ENCODE measurements at places on chromosomes 2 and 18.

- no peak for DNase-seq
Measured at GRCh38 chr2:56288838-56289580, 105.2 kb downstream of the CCDC85A start.

GRCh38 chr2:239463541-239464165 lies 62.8 kb upstream of the HDAC4 start:
- no peak for DNase-seq

DNA sequence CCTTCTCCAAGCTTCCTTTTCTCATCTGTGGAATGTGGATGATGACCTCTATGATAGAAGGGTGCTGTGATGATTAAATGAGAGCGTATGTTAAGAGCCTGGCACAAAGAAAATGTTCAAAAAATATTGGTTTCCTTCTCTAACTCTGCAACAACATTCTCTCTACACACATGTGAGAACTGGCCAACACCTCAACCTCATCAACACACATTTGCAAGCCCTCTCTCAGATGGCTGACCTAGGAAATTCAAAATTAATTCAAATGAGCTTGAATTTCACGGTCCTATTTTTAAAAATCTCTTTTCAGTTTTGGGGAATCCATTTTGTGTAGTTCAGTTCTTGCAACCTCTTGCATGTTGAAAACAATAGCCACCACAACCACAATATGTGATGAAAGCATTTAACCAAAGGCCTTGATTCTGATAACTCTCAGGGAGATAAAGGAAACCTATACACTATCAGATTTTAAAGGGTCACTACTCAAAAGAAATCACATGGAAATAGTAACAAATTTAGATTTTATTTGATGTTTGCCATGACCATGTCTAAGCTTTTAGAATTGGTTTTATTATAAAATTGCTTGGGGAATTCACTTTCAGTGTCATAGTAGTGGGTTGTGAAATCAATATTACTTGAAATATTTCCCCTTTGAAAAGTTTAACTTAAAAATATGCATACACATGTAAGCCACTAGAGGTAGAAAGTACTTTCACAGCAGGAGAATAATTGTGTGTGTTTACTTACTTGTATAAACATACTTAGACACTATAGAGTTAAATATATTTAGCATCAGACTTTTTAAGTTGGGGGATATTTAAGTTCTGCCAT lies 16.6 kb upstream of the NABP1 start:
- no peak for DNase-seq

GRCh38 chr18:23833714-23834113 lies 144.5 kb downstream of the LAMA3 start:
- DNase-seq: no peak

- DNase-seq: no peak
Measured at GRCh38 chr18:72444111-72444797, 99.9 kb downstream of the CBLN2 start.

- no peak for DNase-seq
Measured at GRCh38 chr2:37880551-37880950, 44.5 kb upstream of the RMDN2 start.

GRCh38 chr2:52745144-52745543 lies 1022.5 kb upstream of the CHAC2 start:
- no peak for DNase-seq

DNA sequence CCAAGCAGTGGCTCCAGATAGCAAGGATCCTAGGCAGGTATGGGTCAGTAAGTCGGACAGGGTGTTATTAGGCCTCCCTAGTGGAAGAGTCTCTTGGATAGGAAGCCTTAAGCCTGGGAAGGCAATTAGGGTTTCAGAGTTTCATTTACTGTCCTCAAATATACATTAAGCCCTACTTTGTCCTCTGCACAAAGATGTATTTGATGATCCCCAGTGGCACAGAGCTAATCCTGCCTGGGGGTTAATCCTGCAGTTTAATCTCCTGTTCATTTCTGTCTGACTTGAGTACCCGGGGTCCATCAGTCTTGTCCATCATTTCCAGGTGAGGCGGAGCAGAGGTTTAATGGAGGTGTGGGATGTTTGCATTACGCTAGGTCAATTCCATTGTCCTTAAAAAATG lies 62.0 kb downstream of the MTCL1 start:
- DNase-seq: no peak

DNA sequence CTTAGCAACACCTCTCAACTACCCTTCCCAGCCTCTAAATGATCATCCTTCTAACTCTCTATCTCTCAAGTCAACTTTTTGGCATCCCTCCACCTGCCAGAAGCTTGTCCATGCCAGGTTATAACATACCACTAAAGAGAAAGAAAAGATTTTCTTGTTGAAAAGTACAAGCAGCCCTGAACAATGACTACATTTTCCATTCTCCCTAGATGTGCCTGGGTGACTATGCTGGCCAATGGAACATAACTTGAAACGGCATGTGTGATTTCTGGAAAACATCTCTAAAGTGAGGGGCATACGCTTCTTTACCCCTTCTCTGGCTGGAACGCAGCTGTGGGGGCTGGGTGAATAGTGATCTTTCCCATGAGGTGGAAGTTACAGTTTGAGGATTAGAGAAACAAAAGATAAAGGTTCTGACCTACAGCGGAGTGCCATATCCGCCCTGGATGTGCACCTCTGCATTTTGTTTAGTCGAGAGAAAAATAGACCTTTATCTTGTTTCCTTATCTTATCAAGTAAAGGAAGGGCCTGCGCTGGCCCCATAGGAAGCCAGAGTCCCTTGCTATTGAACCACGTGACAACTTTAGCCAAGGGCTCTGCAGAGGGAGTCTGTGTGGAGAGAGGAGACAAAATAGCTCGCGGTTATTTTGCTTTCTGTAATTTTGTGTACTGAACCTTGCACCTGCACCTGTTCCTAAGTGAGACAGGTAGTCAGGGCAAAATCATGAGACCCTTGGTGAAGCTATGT lies 436.8 kb downstream of the TGIF1 start:
- DNase-seq: no peak

DNA sequence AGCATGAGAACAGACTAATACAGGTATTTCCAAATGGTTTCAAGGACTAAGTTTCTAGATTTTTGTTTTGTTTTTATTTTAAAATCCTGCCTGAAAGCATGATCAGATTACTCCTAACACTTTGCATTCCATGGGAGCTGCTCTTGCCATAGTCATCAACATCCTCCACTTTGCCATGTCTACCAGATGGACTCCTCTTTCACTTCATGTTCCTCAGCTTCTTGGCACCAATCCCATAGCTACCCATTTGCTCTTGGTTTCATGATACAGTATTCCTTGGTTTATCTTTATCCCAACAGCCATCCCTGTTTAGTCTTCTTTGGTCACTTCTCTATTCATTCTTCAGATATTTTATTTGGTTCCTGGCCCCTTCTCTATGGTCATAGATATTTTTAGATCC lies 154.2 kb upstream of the CCDC195 start:
- DNase-seq: no peak

GRCh38 chr2:133452146-133452545 lies 116.1 kb downstream of the NCKAP5 start:
- DNase-seq: no peak

GRCh38 chr2:136106505-136106904 lies 11.4 kb downstream of the CXCR4 start:
- no peak for DNase-seq

GRCh38 chr2:16613539-16614011 lies 52.1 kb downstream of the CYRIA start:
- DNase-seq: no peak

DNA sequence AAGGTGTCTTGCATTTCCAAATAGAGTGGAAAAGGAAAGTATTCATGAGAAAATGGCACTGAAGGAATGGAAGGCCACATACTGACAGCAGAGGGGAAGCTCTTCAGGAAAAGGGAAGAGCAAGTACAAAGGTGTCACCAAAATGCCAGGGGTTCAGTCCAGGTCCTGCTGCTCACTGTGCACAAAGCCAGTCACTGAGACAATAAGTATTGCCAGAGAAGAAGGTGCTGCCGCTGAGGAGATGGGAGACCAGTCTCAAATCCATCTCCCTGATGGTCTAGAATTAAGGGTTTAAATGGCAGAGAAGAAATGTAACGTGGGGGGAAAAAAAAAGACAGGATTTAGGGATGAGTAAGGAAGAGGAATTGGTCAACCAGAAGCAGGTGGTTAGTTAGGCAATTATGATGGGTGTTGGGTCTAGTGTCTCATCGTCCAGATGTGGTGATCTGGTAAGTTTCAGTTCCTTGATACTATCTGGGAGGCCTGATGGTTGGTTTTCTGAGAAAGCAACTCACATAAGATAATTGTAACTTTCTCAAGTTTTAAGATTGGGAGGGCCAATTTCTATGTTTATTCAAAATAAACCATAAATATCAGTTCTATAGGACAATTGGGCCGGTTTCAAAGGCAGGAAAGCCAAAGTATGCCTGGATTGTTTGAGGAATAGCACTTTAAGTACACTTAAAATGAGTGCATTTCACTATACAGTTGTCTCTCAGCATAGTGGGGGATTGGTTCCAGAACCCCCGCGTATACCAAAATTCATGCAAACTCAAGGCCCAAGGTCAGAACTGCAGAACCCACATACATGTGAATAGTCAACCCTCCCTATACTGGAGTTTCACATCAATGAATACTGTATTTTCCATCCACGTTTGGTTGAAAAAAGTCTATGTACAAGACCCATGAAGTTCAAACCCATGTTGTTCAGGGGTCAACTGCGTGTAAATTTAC lies 109.1 kb upstream of the DNAJC10 start:
- no peak for DNase-seq

- no peak for DNase-seq
Measured at GRCh38 chr18:55869556-55870501, 281.8 kb upstream of the TCF4 start.

GRCh38 chr18:35494251-35495220 lies 3.2 kb downstream of the INO80C start:
- DNase-seq: no peak

DNA sequence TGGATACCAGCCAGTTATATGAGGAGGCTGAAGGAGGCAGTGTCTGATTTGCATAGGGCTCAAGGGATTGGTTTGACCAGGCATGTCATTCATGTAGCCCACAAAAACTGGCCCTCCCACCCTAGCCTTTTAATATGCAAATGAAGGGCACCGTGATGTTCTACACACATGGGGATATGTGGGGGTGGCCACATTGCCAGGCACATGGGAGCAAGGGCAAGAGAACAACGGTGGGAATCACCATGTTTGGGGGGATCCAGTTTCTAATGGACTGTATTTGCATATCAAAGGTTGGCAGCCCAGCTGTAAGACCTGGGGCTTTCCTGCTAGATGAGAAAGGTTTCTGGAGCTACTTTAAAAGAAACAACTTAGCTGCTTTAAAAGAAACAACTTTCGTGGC lies 65.1 kb upstream of the SLC25A52 start:
- DNase-seq: no peak

DNA sequence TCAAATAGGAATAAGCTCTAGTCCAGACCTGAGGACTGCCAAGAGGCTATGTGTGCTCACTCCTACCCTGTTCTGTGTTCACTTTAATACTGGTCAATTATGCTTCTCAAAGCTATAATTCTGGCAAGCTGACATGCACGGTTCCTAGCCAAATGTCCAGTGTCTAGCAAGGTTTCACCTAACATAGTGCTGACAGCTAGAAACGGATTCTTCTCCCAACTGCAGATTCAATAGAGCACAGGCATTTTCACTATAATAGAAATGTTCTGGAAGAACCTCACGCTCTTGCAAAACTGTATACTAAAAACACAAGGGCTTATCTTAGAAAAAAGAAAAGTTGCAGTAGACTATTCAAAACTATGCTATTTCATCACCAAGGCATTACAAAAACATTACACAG lies 45.1 kb downstream of the HDAC4 start:
- no peak for DNase-seq

DNA sequence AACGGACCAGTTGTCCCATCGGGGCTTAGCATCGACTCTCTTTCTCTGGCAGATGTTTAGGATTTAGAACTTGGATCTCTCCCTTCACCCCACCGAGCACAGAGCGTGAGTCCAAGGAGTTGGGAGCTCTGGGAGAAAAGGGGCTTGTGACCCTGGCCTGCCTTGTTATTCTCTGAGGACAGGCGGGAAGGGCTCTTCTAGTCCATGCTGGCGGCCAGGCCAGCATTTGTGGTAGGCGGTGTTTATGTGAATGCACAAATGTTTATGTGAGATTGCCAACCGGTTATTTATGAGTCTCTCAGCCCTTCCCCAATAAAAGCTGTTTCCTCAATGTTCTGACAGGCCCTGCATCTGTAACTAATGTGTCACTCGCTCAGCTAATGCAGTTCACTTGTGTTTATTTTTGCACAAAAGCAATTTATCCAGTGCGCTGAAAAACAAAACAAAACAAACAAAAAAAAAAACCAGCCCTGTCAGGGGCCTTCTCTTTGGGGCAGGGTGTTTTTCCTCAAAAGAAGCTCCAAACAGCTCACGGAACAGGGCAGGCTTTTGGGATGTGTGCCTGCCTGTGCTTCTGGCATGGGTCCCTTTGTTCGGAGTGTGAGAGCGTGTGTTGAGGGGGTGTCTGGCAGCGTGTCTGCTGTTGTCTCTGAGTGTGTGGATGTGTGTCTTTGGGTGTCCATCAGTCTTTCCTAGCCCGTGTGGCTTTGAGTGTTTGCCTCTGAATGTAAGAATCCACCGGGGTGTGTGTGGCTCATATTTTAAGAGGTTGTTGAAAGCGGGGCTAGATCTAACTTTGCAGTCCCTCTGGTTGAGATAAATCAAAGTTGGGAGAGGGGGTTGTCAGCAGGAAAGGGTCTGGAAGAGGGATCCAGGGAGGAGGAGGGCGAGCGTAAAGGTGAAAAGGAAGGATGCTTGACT lies 52.8 kb upstream of the HAAO start:
- peak; percentile 75 for DNase-seq

- no peak for DNase-seq
Measured at GRCh38 chr2:25207078-25207545, 38.7 kb upstream of the POMC start.

DNA sequence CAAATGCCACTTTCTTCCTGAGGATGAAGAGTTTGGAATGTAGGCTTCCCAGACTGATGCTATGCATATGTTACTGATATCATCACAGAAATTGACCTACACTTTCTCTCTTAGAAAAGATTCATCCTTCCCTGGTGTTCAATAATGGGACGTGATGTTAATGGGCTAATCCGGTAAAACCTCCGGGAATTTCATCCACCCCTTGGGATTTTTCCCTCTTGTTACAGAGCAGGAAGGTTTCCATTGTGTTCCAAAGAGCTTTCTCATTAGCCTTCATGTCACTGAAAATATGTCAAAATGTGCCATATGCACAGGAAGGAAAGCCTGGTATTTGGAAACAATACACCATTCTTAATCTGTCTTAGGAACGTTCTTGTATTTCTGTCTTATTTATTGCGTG lies 20.7 kb downstream of the ALPK2 start:
- DNase-seq: no peak

- DNase-seq: no peak
Measured at GRCh38 chr18:74899554-74899953, 301.9 kb downstream of the ZNF407 start.

GRCh38 chr2:37554155-37554510 lies 117.3 kb downstream of the CDC42EP3 start:
- DNase-seq: no peak

DNA sequence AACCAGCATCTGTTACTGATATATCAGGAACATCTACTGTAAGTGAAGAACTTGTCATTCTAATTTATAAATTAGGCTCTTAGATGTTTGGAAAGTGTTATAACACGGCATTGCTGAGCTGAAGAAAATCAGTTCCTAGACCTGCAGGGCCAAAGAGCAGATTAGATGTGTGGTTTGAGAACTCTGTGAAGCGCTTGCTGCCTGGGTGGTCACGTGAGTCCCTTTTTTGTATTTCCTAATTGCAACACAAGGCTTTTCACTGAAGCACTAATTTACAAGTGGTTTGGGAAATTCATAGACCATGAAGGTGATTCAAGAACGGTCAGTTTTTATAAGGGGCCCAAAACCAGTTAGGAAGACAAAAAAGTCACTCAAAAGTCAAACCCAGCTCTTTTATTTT lies 106.9 kb upstream of the SP3 start:
- no peak for DNase-seq

- DNase-seq: no peak
Measured at GRCh38 chr2:168426861-168427260, 29.2 kb upstream of the CERS6 start.
